Mesothelial cell of epicardium (in vitro differentiated cells): ENCODE measurements at places on chromosomes 13 and 19.

GRCh38 chr19:16371540-16371986 lies 46.9 kb downstream of the KLF2 start:
- DNase-seq: no peak

DNA sequence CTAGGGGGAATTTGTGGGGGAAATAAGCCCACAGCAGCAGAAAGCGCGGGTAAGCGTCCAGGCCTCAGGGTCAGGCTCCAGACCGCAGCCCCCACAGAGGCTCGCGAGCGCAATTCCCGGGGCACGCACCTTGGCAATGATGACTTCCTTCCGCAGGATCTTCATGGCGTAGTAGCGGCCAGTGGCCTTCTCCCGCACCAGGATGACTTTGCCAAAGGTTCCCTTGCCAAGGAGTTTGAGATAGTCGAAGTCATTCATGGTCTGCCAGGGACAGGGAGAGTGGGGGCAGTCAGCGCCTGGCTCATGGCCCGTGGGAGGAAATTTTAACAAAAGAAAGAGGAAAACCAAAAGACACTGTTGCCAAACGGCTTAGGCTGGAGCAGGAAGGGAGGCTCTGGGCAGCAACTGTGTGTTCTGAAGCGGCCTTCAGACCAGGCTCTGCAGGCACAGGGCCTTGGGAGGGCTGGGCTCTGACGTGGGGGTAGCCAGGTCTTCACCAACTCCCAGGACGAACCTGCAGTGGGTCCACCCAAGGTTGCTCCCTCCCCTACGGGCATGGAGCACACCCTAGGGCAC lies 15.4 kb upstream of the CCNP start:
- no peak for DNase-seq

GRCh38 chr19:45955905-45956608 lies 17.6 kb downstream of the NOVA2 start:
- no peak for DNase-seq

DNA sequence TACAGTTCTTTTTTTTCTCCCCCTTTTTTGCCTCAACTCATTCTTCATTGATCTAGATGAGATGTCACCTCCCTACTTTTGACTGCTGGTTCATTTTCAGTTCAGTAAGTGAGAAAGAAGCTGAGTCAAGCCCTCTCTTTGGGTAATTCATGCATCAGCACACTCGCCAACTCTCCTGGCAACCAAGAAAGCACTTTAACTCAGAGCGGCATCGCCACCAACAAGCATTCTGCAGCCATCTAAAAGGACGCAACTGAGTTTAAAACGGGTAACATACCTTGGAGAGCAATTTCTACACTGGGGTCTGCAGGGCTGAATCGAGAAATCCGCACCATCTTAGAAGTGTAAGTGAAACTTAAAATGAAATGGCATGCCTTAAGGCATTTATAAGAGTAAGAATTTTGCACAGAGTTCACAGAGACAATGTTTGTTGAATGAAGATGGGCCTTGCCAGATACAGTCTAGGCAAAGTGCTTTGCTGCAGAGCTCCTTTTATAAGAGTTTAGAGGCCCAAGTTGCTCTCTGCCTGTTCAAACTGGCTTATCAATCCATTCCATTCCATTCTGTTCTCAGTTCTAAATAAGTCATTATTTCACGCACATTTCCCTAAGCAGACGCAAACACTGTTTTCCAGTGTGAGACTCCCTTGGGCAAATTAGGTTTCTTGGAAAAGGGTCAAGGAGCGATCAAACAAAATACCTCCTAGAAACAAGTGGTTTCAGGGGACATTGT lies 338.0 kb downstream of the ENOX1 start:
- no peak for DNase-seq

GRCh38 chr13:81929988-81930387 lies 1589.1 kb upstream of the SPRY2 start:
- no peak for DNase-seq

- DNase-seq: peak; percentile 81
Measured at GRCh38 chr19:38514812-38515633, 81.5 kb downstream of the RYR1 start.

GRCh38 chr19:28595722-28596480 lies 617.0 kb downstream of the UQCRFS1 start:
- no peak for DNase-seq

DNA sequence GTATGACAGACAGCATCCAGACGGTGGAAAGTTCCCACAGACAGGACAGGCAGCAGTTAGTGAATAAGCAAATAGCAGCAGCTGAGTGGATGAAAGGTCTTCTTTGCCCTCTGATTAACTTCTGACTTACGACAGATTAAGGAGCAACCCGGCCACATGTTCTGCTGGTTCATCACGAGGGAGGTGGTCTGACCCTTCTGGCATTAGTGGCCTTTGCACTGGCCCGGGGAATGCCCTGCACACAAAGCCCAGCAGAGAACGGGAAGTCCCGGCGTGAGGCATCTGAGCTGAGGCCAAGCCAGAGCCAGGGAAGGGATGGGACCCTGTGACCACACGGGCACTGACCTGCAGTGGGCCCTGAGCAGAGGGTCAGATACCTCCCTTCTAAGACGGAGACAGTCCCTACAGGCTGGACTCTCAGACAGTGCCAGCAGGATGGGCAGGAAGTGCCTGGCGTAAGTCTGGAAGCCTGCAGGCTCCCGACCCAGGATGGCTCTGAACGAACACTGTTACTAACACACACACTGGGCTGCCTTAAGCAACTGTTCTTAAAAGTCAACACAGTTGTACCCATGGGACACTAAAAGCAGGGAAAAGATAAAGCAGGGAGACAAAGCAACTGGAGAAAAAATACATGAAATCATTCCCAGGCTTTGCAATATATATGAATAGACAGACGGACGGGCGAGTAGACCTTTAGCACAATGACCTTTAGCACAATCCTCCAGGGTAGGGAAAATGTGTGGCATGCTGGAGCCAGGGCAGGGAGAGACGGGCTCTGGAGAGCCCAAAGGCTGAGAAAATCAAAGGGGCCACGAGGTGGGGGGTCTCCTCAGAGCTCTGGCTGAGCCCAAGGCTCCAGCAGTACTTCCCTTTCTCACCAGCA lies 6.3 kb downstream of the C19orf12 start:
- DNase-seq: no peak
